ENCODE measurements at places on chromosomes 16 and 17.

- no peak for DNase-seq
- H3K27me3 ChIP-seq: no peaks in the 10 kb centered on the region
- H3K4me1 ChIP-seq: no peaks in the 10 kb centered on the region
- no peak overlapping the region for H3K27ac ChIP-seq
Observed at GRCh38 chr17:10779609-10780008, 24.3 kb downstream of the TMEM238L start.

DNA sequence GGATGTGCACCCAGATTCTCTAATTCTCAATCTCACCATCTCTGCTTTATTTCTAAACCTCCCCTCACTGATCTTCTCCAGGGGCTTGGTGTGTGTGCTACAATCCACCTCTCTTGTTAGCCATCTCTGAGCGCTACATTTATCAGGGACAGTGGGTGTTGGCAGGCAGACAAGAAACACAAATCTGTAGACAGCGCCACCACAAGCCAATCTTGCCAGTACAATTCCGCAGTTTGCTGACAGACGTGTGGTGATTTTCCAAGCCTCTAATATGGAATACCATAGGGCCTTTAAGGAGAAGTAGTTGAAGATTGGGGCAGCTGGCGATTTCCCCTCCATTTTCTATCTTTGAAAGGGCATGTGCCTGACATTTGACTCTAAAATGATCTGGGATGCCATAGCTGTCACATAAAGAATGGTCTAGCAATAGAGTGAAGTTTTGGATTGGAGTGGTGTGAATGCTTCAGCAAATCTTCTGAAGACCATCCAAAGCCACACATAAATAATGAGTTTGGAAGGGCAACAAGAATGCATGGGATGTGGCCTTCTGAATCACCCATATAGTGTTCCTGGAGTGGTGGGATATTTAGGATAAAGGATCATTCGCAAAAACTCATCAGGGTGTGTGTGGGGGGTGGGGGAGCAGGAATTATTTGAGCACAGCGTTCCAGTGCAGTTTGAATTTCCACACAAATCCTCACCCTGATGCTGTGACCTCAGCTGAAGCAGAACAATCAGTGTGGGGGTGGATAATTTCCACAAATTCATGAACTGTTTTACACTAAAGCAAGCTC lies 12.0 kb upstream of the ANKFN1 start:
- H3K4me1 ChIP-seq: no peaks in the 10 kb centered on the region
- no peak for DNase-seq
- H3K36me3 ChIP-seq: no peaks in the 10 kb centered on the region
- no peak overlapping the region for H3K4me3 ChIP-seq
- H3K27me3 ChIP-seq: no peaks in the 10 kb centered on the region

- no peak for DNase-seq
- no peaks in the 10 kb centered on the region for H3K4me1 ChIP-seq
- no peaks in the 10 kb centered on the region for H3K27me3 ChIP-seq
Observed at GRCh38 chr16:29023279-29024277, 38.7 kb downstream of the LAT start.

GRCh38 chr16:31428279-31428597 lies at the start of gene COX6A2:
Gene COX6A2 (minus strand): TSS chr16:31428360. CDS start chr16:31428325, 35 bp downstream.
- H3K4me1 ChIP-seq: no peaks in the 10 kb centered on the region
- H3K36me3 ChIP-seq: no peaks in the 10 kb centered on the region
- no peak within 1 kb of the TSS for H3K27ac ChIP-seq
- DNase-seq: no peak
- no peak within 1 kb of the TSS for H3K4me3 ChIP-seq

DNA sequence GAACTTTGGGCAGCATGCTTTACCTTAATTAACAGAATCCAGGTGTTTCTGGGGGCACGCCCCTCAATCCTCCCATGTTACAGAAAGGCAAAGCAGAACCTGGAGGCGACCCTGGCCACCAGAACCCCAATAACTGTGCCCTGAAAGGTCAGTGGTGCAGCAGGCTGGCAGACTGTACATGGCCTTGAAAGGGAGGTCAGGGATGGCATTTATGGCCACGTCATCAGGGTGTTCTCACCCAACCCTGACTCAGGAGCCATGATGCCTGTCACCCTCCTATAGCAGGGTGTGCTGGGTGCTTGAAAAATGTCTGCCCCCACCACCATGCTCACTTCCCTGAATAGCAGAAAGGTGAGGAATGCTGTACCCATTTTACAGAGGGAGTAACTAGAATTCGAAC lies 177.7 kb downstream of the TMEM132E start:
- no peak overlapping the region for H3K4me3 ChIP-seq
- no peak overlapping the region for H3K27ac ChIP-seq
- no peaks in the 10 kb centered on the region for H3K36me3 ChIP-seq
- H3K27me3 ChIP-seq: no peaks in the 10 kb centered on the region

DNA sequence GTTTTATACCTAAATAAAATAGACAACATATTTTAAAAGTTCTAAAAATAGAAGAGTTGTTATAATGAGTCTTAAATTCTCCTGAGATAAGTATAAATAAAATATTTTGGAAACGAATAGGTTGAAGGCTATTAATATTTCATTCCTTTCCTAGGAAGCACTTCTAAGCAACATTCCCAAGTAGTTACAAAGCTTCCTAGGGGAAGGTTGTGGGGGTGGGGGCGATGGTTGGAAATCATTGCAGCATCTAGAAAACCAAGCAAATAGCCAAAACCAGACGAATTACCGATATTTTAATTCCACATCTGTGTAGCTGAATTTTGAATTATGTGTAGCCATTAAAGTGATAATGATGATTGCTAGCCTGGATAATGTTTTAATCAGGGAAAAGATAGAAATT lies 26.9 kb downstream of the PTRH2 start:
- no peak for DNase-seq
- H3K27me3 ChIP-seq: no peaks in the 10 kb centered on the region
- H3K36me3 ChIP-seq: peaks cover 16% of the 10 kb centered on the region
- H3K4me1 ChIP-seq: no peaks in the 10 kb centered on the region

- H3K4me1 ChIP-seq: peaks cover 20% of the 10 kb centered on the region
- no peak overlapping the region for H3K27ac ChIP-seq
- no peaks in the 10 kb centered on the region for H3K36me3 ChIP-seq
- H3K27me3 ChIP-seq: no peaks in the 10 kb centered on the region
Observed at GRCh38 chr17:64153565-64154312, 23.8 kb upstream of the ERN1 start.

DNA sequence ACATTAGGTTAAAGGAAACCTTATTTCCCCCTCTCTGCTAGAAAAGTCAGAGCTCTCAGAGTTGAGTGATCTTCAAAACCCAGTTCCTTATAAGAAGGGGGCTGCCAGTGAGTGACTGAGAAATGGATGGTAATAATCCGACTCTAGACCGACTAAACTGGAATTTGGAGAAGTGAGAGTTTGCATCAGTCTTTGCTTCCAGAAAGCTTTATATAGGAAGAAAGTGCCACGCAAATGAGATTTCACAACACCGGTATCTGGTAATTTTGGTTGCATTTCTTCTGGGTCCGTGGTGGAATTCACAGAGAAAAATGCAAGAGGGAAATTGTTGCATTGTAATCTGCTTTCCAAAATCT lies 271.4 kb downstream of the MAF start:
- no peak overlapping the region for H3K4me3 ChIP-seq
- H3K27ac ChIP-seq: no peak overlapping the region
- peaks cover 21% of the 10 kb centered on the region for H3K4me1 ChIP-seq
- no peak for DNase-seq
- no peaks in the 10 kb centered on the region for H3K27me3 ChIP-seq
- no peaks in the 10 kb centered on the region for H3K36me3 ChIP-seq

GRCh38 chr16:17571499-17572093 lies 100.8 kb upstream of the XYLT1 start:
- no peaks in the 10 kb centered on the region for H3K27me3 ChIP-seq
- H3K4me3 ChIP-seq: no peak overlapping the region
- H3K36me3 ChIP-seq: no peaks in the 10 kb centered on the region
- DNase-seq: no peak
- no peak overlapping the region for H3K27ac ChIP-seq

GRCh38 chr16:8408855-8409567 lies 181.3 kb downstream of the TMEM114 start:
- H3K4me3 ChIP-seq: no peak overlapping the region
- H3K4me1 ChIP-seq: no peaks in the 10 kb centered on the region
- DNase-seq: no peak
- H3K27me3 ChIP-seq: no peaks in the 10 kb centered on the region
- H3K36me3 ChIP-seq: no peaks in the 10 kb centered on the region
- H3K27ac ChIP-seq: no peak overlapping the region

DNA sequence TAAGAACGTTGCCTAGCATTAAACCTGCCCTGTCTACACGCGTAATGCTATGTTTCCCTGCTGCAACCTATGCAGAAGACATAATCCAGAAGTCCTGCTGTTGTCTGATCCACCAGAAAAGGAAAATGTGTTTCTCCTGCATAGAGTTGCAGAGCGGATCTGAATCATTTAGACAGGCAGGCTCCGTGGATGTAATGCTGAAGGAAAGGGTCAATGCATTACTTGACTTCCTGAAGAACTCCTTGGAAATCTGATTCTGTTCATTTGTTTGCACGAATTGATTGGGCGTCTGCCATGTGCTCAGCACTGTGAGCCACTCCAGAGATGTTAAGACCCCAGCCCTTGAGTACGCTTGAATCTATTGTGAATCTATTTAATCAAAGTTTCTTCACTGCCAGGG lies 83.4 kb downstream of the FOXL1 start:
- H3K4me3 ChIP-seq: no peak overlapping the region
- DNase-seq: no peak
- H3K4me1 ChIP-seq: no peaks in the 10 kb centered on the region

DNA sequence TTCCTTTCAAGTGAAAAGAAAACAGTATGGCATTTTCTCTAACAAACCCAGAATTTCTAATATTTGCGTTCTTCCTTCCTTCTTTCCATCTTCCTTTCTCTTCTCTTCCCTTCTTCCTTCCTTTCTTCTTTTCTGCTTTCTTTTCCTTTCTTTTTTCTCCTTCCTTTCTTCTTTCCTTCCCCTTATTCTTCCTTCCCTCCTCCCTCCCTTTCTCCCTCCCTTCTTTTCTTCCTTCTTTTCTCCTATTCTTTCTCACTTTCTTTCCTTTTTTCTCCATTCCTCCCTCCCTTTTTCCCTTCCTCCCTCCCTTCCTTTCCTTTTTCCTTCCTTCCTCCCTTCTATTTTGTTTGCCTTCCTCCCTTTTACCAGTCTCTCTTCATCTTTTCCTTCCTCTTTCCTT lies 194.8 kb downstream of the SHCBP1 start:
- no peak overlapping the region for H3K27ac ChIP-seq
- H3K36me3 ChIP-seq: no peaks in the 10 kb centered on the region

- no peak overlapping the region for H3K4me3 ChIP-seq
- H3K36me3 ChIP-seq: no peaks in the 10 kb centered on the region
- H3K27ac ChIP-seq: no peak overlapping the region
- peaks cover 10% of the 10 kb centered on the region for H3K27me3 ChIP-seq
- DNase-seq: no peak
Observed at GRCh38 chr17:339193-340061, 13.2 kb downstream of the RPH3AL start.

- H3K27ac ChIP-seq: no peak overlapping the region
- no peak for DNase-seq
- no peak overlapping the region for H3K4me3 ChIP-seq
- H3K27me3 ChIP-seq: no peaks in the 10 kb centered on the region
- H3K36me3 ChIP-seq: no peaks in the 10 kb centered on the region
- H3K4me1 ChIP-seq: no peaks in the 10 kb centered on the region
Observed at GRCh38 chr16:11620243-11621003, 33.7 kb upstream of the LITAF start.

- no peak for DNase-seq
- no peaks in the 10 kb centered on the region for H3K4me1 ChIP-seq
- H3K36me3 ChIP-seq: no peaks in the 10 kb centered on the region
- no peak overlapping the region for H3K27ac ChIP-seq
- no peak overlapping the region for H3K4me3 ChIP-seq
Observed at GRCh38 chr17:9802294-9802693, 10.9 kb upstream of the DHRS7C start.

GRCh38 chr16:8229011-8229520 lies 361.2 kb downstream of the TMEM114 start:
- no peak overlapping the region for H3K27ac ChIP-seq
- no peaks in the 10 kb centered on the region for H3K27me3 ChIP-seq
- H3K4me3 ChIP-seq: no peak overlapping the region
- H3K4me1 ChIP-seq: peaks cover 13% of the 10 kb centered on the region

GRCh38 chr16:66658143-66658859 lies 38.2 kb downstream of the CMTM4 start:
- H3K4me3 ChIP-seq: no peak overlapping the region
- H3K27me3 ChIP-seq: no peaks in the 10 kb centered on the region
- H3K4me1 ChIP-seq: peaks cover 5% of the 10 kb centered on the region
- no peak overlapping the region for H3K27ac ChIP-seq
- DNase-seq: no peak

DNA sequence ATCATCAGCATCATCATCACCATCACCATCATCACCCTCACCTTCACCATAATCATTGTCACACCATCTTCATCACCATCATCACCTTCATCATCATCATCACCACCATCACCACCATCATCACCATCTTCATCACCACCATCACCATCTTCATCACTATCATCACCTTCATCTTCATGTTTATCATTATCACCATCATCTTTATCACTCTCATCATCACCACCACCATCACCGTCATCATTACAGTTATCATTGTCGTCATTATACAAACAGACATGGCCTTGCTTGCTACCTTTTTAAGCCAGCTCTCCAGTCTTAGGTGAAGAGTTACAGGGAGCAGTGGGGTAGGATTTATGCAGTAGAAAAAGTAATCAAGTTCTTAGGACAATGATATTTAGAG lies 114.9 kb downstream of the IRF8 start:
- H3K27ac ChIP-seq: no peak overlapping the region
- no peaks in the 10 kb centered on the region for H3K4me1 ChIP-seq
- no peaks in the 10 kb centered on the region for H3K36me3 ChIP-seq
- peaks cover 25% of the 10 kb centered on the region for H3K27me3 ChIP-seq
- no peak for DNase-seq

GRCh38 chr17:44589316-44590071 lies 32.2 kb downstream of the FZD2 start:
- DNase-seq: no peak
- H3K36me3 ChIP-seq: no peaks in the 10 kb centered on the region
- H3K4me3 ChIP-seq: no peak overlapping the region

DNA sequence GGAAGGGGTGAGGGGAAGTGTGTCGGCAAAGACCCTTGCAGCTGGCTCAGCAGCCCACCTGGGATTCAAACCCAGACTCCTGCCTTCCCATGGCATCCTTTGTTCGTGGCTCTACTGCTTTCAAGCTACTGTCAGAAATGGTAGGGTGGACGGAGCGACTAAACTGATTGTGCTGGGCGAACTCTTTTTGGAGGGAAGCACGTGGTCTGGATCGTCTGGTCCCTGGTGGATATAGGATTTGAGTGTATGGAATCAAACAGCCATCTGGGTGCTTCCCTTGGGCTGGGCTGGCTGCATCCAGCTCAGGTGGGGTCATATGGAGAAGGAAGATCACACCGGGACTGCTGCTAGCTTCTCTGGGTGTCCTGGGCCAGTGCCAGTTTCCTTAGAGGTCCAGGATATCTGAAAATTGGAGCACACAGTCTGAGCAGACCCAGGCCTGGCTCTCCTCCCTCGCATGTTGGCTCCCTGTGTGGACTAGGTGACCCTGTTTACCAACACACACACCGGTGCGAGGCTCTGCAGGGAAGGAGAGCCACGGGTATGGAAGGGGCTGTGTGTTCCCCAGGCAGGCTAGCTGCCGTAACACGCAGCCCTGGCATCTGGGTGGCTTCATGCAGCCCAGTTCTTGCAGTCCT lies 8.6 kb downstream of the CMIP start:
- no peak for DNase-seq
- no peak overlapping the region for H3K4me3 ChIP-seq
- H3K36me3 ChIP-seq: no peaks in the 10 kb centered on the region
- peaks cover 23% of the 10 kb centered on the region for H3K4me1 ChIP-seq
- no peaks in the 10 kb centered on the region for H3K27me3 ChIP-seq

GRCh38 chr17:75668489-75668888 lies 1.4 kb downstream of the SAP30BP start:
- no peaks in the 10 kb centered on the region for H3K27me3 ChIP-seq
- no peak overlapping the region for H3K27ac ChIP-seq
- H3K36me3 ChIP-seq: peaks cover 11% of the 10 kb centered on the region
- H3K4me3 ChIP-seq: peak overlapping the region; percentile 98
- H3K4me1 ChIP-seq: peaks cover 15% of the 10 kb centered on the region
- DNase-seq: no peak
